ENCODE measurements at places on chromosomes 4 and X.

GRCh38 chr4:87853108-87853507, 20.3 kb downstream of the MEPE start:
- peak; percentile 13 for DNase-seq

- DNase-seq, result no peak
Observed at GRCh38 chr4:33467291-33467690, 2747.1 kb downstream of the PCDH7 start.

DNA sequence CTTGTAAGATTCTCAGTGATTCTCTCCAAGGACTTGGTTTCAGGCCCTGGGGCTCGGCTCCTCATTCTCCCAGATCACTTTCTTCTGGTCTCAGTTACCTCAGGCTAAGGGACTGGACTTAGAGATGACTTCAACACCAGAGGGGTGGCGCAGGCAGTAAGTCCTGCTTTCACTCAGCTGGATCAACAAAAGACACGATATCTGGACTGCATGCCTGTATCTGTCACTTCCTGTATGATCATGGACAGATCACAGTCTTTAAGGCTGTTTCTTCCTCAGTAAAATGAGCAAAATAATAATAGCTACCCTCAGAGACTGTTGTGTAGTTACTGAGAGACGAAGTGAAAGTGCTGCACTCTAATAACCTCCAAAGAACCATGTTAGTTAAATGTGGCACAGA, 19.5 kb upstream of the CXCR3 start:
- no peak for DNase-seq

GRCh38 chr4:182418054-182418734, 175.0 kb downstream of the TENM3 start:
- no peak for DNase-seq

DNA sequence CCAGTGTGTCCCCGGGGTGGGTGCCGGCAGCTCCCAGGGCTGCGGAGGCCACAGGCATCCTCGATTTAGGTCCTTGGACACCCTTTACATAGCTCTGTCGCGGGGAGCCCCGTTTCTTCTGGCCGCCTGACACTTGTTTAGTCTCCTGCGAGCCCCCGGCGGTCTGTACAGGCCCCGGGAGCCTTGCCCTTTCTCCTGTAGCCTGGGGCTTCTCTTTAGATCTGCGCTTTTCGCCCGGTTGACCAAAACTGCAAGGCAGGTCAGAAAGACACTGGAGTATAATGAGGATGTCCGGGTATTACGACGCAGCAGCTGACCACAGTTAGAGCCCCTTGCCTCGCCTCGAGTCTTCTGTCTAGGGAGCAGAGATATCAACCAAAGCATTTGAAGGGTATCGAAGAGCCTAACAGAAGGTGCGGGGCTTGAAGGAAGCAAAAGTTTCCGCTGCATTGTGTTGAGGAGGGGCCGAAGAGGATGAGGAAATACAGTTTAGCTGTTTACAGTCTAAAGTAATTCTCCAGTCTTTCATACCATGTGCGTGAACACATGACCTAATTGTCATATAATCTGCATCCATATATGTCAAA, 479 bp downstream of the BRCC3 start:
- DNase-seq, result no peak

- DNase-seq, result no peak
Observed at GRCh38 chr4:987624-988513, 1.0 kb downstream of the IDUA start.

DNA sequence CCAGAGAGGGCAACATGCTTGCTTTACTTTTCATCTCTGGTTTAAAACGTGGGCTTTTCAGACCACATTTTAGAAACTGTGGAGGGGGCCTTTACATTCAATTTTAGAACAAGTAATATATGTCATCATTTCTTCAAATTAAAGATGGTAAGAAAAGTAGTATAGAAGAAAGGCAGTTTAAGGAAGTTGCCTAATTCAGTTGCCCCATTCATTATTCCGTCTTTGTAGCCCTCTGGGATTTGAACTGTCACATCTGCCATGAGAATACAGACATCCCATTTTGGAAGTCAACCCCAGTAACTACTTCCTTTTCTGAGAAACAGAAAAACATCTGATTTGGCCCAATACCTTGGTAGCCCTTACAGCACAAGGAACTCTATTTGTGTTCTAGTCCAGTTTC, 61.2 kb downstream of the PASD1 start:
- no peak for DNase-seq

DNA sequence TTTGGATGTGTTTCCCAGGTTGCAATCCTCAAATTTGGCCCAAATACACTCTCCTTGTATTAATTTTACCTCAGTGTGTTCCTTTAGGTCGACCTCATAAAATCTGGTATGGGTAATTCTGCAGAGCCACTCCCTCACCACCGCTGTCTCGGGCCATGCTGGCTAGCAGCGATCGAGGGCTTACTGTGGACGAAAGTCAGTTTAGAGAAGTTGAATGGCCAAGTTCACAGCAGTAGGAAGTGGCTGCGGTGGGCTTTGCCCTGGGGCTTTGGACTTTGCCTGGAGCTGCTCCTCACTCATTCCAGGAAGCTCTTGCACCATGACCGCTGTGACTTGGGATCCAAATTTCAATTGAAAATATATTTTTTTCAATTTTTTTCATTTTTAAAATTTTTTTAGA, 19.6 kb downstream of the TMEM187 start:
- no peak for DNase-seq

- DNase-seq, result no peak
Observed at GRCh38 chrX:43861750-43862149, 20.5 kb downstream of the MAOB start.

DNA sequence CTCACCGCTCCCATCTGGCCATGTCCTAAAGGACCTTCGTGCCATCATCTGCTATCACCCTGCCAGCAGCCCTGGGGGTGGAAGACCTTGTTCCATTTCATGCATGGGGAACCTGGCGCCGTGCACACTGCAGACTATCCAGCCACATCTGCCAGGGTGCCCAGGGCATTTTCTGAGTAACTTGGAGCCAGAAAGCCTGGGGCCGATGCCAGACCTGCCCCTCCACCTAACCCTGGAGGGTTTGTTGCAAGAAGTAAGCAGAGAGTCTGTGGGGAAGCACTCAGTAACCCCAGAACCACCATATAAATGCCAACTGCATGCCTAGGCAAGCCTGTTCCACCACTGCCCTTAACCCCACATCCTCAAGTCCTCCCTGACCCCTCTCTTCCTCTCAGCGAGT, 7.3 kb downstream of the HAUS7 start:
- no peak for DNase-seq

DNA sequence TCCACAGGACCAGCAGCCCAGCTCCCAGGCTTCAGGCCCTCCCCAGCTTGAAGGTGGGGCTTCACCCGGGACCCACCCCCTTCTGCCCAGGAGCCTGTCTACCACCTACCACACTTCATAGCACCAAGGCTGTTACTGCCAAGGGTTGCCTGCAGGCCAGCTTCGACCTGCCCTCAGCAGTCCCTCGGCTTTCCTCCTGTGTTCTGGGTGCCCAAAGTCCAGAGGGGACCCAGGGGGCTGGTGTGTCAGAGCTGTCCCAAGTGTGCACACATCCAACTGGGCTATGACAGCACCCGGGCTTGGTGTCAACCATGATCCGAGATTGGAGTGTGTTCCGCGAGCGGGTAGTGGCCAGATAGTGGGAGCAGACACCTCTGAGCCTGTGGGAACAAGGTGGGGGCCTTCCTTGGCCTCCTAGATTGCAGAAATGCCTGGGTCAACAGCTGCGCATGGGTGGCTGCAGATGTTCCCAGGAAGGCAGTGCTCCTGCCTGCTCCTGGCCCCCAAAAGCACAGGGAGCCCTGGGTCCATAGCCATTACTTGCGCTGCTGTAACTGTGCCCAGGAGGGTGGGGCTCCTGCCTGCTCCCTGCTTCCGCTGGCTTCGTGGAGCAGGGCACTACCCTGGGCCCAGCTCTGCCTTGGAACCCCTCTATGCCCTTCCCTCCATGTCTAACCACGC, 16.8 kb downstream of the SULT1B1 start:
- no peak for DNase-seq

DNA sequence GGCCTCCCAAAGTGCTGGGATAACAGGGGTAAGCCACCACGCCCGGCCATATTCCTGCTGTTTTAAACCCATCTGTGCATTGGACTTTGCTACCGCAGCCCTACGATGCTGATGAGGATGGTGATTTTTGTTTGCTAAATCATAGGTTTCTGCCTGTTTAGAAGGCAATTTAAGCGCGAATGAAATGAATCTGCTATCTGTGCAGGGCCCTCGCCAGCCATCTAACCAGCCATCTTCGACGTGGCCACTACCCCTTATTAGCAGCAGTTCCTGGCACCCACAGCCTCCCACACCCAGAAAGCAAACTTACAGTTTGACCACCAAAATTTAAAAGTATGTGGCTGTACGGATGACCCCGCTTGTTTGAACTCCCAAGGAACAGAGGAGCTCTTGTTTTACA, 178.5 kb downstream of the SHOX start:
- DNase-seq, result no peak

DNA sequence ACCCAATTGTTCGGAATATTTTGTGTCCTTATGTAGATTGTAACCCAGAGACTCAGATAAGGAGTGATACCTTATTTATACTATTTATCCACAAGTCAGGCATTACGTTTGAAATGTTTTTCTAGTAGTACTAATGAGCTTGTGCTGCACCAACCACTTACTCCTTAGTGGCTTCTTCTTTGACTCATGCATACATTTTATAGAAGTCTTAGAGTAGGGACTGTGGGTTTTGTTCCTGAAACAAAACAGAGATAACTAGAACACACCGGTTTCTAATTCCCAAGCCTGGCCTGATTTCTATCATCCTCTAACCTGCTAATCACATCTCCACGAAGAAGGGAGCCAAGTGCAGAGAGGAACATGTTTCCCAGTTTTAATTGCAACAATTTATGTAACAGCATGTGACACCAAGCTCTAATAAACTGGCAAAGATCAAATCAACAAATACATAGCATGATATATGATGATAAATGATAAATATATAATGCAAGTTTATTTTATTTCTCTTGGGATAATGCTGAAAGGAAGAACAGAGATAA, 32.3 kb downstream of the MGARP start:
- DNase-seq, result no peak

GRCh38 chr4:76867880-76868655, 29.9 kb downstream of the SOWAHB start:
- no peak for DNase-seq

GRCh38 chr4:7788694-7789425, 150.8 kb downstream of the AFAP1 start:
- no peak for DNase-seq

DNA sequence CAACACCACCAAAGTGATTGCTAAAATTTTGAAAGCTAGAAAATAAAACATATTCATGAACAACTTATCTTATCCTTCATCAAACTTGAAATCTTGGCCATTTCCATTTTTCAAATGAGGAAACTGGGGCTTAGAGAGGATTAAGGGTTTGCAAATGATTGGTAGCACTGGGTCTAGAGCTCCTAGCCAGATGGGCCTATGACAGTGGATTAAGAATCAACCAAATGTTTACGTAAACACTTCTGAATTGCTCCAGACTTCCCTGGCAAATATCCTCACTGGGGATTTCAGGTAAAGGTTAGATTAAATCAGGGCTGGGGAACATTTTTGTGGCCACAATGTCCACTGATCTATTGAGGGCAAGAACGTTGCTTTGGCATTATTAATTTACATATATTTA, 241.2 kb downstream of the ANK2 start:
- DNase-seq, result no peak

- DNase-seq, result peak; percentile 0
Observed at GRCh38 chrX:65035446-65035770, 59.2 kb upstream of the ZC4H2 start.

GRCh38 chr4:8760561-8760960, 111.1 kb downstream of the HMX1 start:
- DNase-seq, result no peak

Data from NCI-H748 treated with DMSO at 0.1 percent for 48 hours (cell line).